Vein endothelial cell (primary cell): ENCODE measurements at places on chromosomes 2 and 18. TPM values are rescaled to one million over a fixed set of nuclear protein-coding genes. Genes with fewer than 3 reads are reported as not detected.

Gene TP53I3
- 55.5 and 62.5 TPM in 2 replicates for total RNA-seq

Gene C2orf80
- total RNA-seq, result not detected in 2 replicates

Gene TANC1
- 89.2 and 98.1 TPM in 2 replicates for total RNA-seq

Gene CMPK2
- 2.6 and 2.7 TPM in 2 replicates for total RNA-seq

Gene CTNNA2
- total RNA-seq, result not detected in 2 replicates

Gene VAMP8
- total RNA-seq, result 14.0 and 27.4 TPM in 2 replicates

Gene DRC1
- 0.29 and 0.33 TPM in 2 replicates for total RNA-seq
